ENCODE measurements at places on chromosomes 1 and 21.

GRCh38 chr1:153617663-153618062 is 1.5 kb upstream of the S100A14 start:
- peak; percentile 91 for DNase-seq

GRCh38 chr1:68347415-68347814 is 102.3 kb downstream of the RPE65 start:
- no peak for DNase-seq

GRCh38 chr21:17414766-17415165 is 98.1 kb upstream of the CXADR start:
- DNase-seq: no peak

- DNase-seq: no peak
Measured at GRCh38 chr1:230268371-230269170, 157.6 kb downstream of the PGBD5 start.

- DNase-seq: no peak
Measured at GRCh38 chr21:15298306-15298705, 233.5 kb upstream of the NRIP1 start.

DNA sequence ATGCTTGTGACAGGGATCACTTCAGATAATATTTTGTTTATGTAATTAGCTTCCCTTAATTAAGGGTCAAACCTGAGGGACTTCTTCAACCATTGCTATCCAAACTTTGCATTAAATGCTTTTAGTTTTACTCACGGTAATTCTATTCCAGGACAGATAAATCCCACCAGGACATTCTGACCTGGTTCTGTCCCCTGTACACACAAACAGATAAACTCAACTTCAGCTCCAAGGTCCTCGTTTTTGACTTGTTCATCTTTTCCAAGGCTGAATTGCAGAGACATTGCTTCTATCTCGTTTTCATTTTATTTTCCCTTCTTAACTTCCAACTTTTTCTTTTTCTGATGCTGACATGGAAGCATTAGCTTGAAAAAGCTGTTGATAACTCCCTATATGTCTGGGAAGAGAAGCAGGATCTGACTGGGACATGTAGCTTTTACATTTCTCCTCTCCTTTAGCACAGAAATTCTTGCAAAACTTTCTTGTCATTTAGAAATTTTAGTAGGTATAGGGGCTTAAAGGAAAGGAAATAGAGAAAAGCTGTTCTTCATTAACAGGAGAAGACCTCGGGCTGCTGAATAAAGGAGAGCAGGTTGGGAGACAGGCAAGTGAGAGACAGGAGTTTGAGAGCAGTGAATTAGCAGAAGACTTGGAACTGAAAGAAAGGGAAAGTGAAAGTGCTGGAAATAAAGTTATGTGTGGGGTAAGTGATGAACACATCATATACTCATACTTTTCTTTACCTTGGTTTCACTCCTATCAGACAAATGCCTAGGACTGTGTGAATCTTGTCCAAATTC is 231.7 kb upstream of the B3GALT2 start:
- no peak for DNase-seq

- no peak for DNase-seq
Measured at GRCh38 chr1:87086120-87086519, 171.7 kb downstream of the HS2ST1 start.

DNA sequence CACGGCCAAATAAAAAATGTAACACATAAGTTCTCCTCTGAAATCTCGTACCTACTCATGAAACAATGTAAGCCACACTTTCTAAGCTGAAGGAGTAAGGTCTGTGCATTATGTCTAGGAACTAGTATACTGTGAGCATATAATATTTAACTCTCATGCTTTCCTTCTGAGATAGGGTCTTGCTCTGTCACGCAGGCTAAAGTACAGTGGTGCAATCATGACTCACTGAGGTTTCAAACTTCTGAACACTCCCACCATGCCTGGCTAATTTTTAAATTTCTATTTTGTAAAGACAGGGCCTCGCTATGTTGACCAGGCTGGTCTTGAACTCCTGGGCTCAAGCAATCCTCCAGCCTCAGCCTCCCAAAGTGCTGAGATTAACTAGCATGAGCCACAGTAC is 71.3 kb downstream of the AHCTF1 start:
- DNase-seq: no peak

DNA sequence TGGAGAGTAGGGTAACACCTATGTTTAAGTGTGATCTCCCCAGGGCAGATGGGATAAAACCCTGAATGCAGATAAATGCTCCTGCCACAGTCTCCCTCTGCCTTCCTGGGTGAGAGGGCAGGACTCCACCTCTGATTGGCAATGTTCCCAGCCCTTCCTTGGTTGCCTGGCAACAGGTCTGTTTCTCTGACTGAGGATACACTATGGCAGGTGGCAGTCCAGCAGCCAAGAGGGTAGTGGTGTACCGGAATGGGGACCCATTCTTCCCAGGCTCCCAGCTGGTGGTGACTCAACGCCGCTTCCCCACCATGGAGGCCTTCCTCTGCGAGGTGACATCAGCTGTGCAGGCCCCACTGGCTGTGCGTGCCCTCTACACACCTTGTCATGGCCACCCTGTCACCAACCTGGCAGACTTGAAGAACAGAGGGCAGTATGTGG is at the start of gene DCDC2B:
DCDC2B (plus strand) TSS at position 199 of the 438 bp plus-strand sequence; CDS start at position 204, 5 bp downstream.
- no peak for DNase-seq

DNA sequence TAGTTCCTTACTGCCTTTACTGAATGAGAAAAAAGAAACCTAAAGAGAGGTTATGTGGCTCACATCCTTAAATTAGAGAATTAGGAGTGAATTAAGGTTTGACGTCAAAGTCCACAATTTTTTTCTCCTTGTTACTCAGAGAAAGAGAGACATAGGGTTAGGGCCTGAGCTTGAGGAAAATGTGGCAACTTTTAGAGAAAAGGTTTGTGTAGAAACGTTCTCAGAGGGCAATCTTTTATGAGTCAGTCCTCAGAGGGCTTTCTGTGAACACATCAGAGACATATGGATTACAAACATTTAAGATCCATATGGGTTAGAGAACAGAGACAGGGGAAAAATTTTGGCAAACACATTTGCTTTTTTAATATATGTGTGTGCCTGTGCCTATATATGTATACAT is 242.8 kb downstream of the TGFB2 start:
- DNase-seq: no peak

DNA sequence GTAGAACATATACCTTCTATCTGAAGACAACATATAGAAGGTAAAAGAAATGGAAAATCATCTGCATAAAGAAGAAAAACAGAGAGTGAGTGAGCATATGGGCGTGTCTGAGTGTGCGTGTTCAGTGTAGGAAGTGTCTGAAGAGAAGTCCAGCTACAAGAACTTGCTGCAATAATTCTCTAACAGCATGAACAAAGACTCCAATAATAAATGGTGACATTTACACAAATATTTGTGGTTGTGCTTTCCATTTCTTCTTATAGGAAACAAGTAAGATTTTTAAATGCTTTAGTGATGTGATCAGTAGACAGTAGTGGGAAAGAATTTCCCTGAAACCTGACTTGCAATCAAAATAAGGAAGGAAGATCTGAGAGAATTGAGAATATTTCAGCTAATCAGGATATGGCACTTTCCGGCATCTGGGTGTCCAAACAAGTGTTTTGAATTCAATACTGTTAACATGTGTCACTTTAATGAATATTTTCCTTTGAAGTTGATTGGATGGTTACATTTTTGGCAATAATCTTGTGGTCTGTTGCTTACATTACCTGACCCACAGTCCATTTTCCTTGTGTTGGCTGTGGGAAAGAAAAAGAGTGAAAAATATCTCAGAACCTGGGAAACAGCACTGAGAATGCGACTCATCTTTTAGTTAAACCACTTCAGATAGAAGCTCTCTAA is 154.0 kb downstream of the TGFB2 start:
- no peak for DNase-seq

- no peak for DNase-seq
Measured at GRCh38 chr1:38029081-38029681, 16.6 kb downstream of the UTP11 start.

- DNase-seq: no peak
Measured at GRCh38 chr1:46173361-46173856, 1.5 kb upstream of the TSPAN1 start.

DNA sequence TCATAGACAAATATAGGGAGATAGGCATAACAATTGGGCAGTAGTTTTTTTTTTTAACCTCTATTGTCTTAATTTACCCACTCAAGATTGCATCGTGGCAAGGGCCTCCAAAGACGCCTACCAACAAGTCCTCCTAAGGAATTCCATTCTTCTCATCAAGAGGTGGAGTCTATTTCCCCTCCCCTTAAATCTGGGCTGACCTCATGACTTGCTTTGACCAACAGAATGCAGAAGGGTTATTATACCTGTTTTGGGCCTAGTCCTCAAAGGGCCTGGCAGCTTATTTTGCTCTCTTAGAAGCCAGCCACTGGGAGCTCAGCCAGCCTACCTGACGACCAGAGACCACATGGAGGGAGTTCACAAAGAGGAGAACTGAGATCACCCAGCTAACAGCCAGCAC is 92.3 kb downstream of the COQ8A start:
- no peak for DNase-seq

- no peak for DNase-seq
Measured at GRCh38 chr1:153612111-153612754, 704 bp downstream of the S100A16 start.

- DNase-seq: no peak
Measured at GRCh38 chr1:237769916-237770315, 120.8 kb downstream of the ZP4 start.

- no peak for DNase-seq
Measured at GRCh38 chr1:204408074-204408507, 3.5 kb downstream of the PPP1R15B start.

GRCh38 chr1:209667103-209667502 is 8.1 kb upstream of the G0S2 start:
- no peak for DNase-seq

DNA sequence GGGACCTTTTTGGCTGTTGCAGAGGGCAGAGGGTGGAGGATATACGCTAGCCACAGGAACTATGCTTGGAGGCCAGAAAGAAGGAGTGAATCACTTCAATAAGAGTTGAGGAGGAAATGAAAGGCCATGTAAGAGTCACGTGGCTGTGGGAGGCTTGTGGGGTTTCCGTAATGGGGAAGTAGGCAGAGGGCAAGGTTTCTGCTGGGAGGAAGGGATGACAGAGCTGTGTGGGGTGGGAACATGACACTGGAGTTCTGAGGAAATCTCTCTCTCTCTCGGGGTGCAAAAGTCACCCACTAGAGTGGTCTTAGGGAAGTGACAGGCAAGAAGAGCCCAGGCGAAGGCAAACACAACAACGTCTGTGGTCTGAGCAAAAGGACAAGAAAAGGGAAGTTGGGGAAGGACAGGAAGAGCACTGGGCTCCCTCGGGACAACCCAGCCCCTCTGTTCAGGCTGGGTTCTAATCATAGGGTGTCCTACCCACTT is 3.9 kb upstream of the CD1C start:
- DNase-seq: no peak

DNA sequence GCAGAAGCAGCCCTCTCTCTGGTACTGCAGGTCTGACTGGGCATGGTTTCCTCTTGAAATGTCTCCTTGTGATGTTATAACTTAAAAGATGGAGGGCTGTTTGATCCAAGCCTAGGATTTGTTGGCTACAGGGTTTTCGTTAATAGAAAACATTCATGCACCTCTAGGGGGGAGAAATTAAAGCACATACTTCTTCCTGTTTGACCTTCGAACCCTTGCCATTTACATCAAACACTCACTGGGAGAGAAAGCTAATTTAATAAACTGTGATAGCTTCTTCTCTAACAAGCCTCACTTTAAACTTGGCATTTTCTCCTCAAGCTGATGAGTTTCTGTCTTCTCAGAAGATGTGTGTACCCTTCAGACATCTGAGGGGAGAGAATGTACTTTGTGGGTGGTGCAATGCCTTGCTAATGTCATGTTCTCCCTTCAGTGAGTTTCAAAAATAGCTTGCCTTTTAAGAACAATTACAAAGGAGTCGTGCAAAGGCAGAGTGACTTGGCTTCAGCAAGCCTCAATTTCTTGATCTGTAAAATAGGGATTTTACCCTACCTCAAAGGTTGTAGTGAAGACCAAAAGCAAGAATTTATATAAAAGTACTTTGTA is 20.4 kb downstream of the CACHD1 start:
- DNase-seq: no peak

- DNase-seq: no peak
Measured at GRCh38 chr1:246567646-246568235, 1.5 kb downstream of the CNST start.

DNA sequence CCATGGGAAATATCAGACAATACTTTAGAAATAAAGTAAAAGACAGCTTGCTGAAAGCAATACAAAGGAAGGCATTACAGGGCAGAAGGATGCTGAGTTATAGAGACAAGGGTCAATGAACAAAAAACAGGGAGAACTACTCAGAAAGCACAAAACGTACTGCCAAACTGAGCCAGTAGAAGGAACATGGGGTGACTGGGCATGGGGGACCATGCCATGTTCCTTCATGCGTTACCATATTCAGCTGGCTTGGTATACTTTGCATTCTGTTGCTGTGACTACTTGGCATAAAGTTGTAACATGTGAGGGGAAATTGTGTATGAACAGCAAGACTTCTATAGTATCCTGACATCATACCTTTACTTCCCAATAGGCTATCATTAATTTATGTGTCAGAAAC is 358.6 kb upstream of the LYPLAL1 start:
- DNase-seq: no peak

GRCh38 chr1:237671935-237672334 is 218.8 kb downstream of the ZP4 start:
- DNase-seq: no peak

- DNase-seq: no peak
Measured at GRCh38 chr1:32266921-32267591, 16.0 kb downstream of the LCK start.

GRCh38 chr1:202274611-202275010 is 67.1 kb downstream of the UBE2T start:
- DNase-seq: no peak

DNA sequence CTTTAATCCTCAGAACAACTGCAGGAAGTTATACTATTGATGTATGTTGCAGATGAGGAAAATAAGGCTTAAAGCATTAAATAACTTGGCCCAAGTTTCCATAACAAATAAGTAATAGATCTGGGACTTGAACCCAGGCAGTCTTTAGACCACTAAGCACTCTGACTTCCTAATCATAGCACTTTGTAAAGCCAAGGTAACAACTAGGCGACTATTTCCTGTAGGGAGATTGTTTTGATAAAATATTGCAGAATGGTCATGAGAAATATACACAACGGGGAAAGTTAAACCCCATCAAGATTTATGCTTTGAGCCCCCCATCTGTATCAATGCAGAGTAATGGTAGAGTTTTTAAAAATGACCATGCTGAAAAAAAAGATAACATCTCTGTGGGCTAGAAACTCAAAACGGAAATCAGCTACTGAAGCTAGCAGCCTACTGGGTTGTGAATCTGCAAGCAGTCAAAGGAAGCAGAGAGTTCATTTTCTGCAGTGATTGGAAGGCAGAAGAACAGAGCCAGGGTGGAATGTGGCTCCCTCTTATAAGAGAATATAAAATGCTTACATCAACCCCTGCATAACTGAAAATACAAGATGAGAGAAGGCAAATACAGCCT is 111.2 kb upstream of the OLIG2 start:
- no peak for DNase-seq

DNA sequence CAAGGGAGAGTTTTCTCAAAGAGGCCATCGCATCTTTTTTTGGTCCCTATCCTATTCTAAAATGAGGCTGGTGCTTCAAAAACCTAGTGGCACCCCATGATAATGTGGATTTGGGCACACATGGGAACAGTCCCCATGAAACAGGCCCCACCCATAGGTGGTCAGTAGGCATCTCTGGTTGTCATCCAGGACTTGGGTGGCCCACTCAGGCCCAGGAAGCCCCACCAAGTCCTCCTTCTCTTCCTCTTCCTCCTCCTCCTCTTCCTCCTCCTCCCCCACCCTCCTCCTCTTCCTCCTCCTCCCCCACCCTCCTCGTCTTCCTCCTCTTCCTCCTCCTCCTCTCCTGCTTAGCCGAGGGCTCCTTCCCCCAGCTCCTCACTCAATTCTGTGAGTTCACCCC is 554 bp downstream of the CACNA1S start:
- no peak for DNase-seq
